ENCODE measurements at places on chromosomes 4 and X. TPM values are rescaled to one million over a fixed set of nuclear protein-coding genes. Genes with fewer than 3 reads are reported as not detected.

DNA sequence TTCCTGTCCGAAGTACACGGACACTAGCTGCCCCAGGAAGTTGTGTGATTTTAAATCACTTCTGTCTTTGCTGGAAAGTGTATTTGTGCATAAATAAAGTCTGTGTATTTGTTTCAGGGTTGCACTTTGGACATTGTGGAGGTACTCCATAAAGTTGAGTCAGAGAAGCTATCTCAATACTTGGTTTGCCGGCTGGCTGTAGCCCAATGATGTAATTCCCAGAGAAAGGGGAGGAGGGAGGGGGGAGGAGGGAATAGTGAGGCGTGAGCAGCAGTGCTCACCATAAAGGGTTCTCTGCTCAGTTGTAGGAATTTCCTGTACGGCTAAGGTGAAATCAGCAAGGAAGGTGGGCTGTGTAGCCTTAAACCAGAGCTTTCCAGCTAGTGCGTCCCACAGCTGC, 7.5 kb downstream of the APEX2 start:
- H3K36me3 ChIP-seq: peaks cover 8% of the 10 kb centered on the region
- no peaks in the 10 kb centered on the region for H3K4me1 ChIP-seq
- no peak for DNase-seq
- no peaks in the 10 kb centered on the region for H3K27me3 ChIP-seq
- no peak overlapping the region for H3K27ac ChIP-seq

GRCh38 chr4:687048-687970, 1.6 kb downstream of the SLC49A3 start:
- no peak overlapping the region for H3K4me3 ChIP-seq
- H3K27me3 ChIP-seq: no peaks in the 10 kb centered on the region
- no peaks in the 10 kb centered on the region for H3K36me3 ChIP-seq
- no peak overlapping the region for H3K27ac ChIP-seq
- no peak for DNase-seq

The NOX1 gene
- polyA plus RNA-seq: not detected

DNA sequence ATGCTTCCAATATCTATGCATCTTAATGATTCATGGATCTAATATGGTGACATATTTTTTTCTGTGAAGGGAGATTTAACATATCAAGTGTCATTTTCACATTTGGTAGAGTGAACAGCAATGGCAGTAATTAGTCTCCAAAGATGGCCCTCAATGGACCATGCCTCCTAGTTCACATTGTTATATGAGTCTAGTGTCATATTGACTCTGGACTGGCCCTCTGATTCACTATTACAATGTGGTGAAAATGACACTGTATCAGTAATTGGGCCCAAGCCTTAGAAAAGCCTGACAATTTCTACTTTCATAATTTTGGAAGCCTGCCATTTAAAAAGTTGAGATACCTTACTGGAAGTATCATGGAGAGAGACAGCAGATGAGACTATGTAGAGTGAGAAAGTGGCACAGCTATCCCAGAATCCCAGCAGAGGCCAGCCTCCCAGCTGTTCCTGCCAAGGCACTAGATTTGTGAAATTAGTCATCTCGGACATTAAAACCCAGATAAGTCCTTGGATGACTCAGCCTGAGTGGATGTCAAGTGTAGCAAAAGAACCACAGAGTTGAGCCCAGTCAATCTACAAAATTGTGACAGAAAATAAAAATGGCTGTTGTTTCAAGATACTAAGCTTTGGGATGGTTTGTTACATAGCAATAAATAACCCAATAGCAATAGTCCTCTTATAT, 68.4 kb downstream of the ARHGEF38 start:
- H3K4me3 ChIP-seq: no peak overlapping the region
- H3K27me3 ChIP-seq: no peaks in the 10 kb centered on the region
- no peaks in the 10 kb centered on the region for H3K4me1 ChIP-seq
- H3K36me3 ChIP-seq: no peaks in the 10 kb centered on the region

DNA sequence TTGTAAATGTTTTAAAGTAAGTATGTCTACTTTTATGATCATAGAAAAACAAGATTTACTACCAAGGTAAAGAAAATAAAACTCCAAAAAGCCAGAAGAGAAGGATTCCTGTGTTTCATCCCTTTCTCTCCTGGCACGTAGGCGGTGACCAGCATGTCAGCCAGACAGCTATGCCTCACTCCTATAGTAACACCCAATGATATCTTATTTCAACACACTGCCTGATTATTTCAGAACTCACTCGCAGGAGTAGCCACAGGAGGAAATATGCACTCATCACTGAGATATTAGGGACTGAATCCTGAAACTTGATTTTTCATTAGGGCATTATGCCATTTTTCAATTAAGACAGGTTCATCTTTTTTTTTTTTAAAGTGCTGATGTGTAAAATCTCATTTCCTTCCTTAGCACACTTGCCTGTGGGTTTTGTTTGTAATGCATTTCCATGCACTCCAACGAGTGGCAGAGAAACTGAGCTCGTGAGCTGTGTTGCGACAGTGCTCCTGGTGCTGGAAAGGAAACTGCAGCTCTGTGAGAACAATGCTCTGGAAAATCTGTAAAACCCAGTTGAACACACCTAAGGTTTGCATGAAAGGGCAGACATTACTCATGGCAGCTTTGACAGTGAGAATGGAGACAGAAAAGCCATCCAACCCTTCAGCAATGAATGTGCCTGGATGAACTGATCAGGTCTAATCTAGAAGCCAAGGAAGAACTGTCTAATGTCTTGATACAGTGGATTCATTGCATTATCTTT, 18.2 kb downstream of the RAI2 start:
- DNase-seq: no peak
- no peak overlapping the region for H3K4me3 ChIP-seq
- no peak overlapping the region for H3K27ac ChIP-seq

- no peaks in the 10 kb centered on the region for H3K27me3 ChIP-seq
- no peak overlapping the region for H3K4me3 ChIP-seq
- H3K36me3 ChIP-seq: no peaks in the 10 kb centered on the region
Measured at GRCh38 chrX:68868902-68869800, 40.3 kb downstream of the EFNB1 start.

DNA sequence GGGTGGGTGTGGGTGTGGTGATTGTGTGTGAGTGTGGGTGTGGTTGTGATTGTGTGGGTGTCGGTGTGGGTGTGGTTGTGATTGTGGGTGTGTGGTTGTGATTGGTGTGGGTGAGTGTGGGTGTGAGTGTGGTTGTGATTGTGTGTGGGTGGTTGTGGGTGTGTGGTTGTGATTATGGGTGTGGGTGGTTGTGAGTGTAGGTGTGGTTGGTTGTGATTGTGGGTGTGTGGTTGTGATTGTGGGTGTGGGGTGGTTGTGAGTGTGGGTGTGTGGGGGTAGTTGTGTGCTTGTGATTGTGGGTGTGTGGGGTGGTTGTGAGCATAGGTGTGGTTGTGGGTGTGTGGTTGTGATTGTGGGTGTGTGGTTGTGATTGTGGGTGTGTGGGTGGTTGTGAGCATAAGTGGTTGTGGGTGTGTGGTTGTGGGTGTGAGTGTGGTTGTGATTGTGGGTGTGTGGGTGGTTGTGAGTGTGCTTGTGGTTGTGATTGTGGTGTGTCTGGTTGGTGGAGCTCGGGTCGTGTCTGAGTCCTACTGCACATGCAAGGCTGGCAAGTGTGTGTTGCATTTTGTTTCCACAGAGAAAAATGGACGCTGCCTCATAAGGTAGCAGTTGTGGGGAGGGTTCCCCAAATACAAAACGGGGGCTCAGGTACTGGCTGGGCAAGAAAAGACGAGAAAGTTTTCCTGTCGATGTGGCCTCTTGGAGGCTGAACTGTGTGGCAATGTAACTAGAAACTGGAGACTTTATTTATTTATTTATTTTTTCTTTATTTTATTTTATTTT, 116.7 kb downstream of the UBE2K start:
- DNase-seq: peak; percentile 35
- no peaks in the 10 kb centered on the region for H3K27me3 ChIP-seq
- H3K27ac ChIP-seq: no peak overlapping the region
- H3K4me3 ChIP-seq: no peak overlapping the region

DNA sequence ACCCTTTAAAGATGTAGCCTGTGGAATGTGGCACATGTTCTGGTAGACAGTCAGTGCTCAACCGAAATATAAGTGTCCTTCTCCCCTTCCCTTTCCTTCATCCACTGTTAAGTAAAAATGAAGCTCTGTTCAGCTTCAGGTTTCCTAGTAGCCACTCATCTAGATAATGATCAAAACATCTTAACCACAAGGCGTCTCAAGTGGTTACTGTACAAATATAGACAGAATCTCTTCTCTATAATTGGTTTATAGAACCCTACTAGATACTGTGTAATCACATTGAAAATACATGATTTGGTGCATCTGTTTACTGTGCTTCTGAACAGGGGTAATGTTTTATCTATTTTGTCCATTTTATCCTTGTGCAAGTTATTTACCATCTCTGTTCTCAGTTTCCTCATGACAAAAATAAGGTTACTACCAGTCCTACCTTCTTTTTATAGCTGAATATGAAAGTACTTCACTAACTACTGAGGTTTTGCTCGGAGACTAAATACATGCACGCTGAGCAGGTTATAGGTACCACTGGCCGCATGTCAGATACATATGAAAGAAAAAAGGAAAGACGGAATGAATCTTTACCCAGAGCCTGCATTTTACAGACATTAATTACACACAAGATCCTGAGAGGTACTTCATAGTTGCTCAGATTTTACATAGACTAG, 20.3 kb upstream of the SLC25A4 start:
- H3K27ac ChIP-seq: no peak overlapping the region
- H3K4me1 ChIP-seq: peaks cover 10% of the 10 kb centered on the region
- no peak overlapping the region for H3K4me3 ChIP-seq

The NUDT10 gene
- polyA plus RNA-seq: not detected

GRCh38 chrX:97766501-97767095, 882.9 kb downstream of the RPA4 start:
- H3K27ac ChIP-seq: no peak overlapping the region
- no peak for DNase-seq
- H3K36me3 ChIP-seq: no peaks in the 10 kb centered on the region
- H3K4me3 ChIP-seq: no peak overlapping the region

The PDHA1 gene
- polyA plus RNA-seq: 75.4 TPM

- no peaks in the 10 kb centered on the region for H3K36me3 ChIP-seq
- peak; percentile 78 for DNase-seq
- peak overlapping the region; percentile 69 for H3K4me3 ChIP-seq
- H3K4me1 ChIP-seq: peaks cover 22% of the 10 kb centered on the region
- peak overlapping the region; percentile 75 for H3K27ac ChIP-seq
- H3K27me3 ChIP-seq: no peaks in the 10 kb centered on the region
Measured at GRCh38 chr4:37977471-37978247, 17.5 kb downstream of the PTTG2 start.

DNA sequence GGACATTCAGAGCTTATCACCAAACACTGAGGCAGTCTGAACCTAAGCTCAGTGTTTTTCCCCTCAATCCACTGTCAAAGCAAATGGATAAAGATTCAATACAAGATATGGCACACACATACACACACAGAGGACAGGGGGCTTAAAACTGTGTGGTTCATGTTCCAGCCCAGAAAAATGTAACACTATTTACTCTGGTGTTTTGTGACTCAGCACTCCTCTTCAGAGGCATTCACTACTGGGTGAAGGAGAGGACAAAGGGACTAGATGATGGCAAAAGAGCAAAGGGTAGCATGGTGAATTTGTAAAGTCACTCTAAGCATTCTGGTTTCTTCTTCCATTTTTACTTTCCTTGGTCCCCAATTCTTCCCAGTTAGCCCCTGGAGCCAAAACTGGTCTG, 120.3 kb downstream of the ARHGEF9 start:
- no peaks in the 10 kb centered on the region for H3K4me1 ChIP-seq
- H3K27ac ChIP-seq: no peak overlapping the region
- H3K36me3 ChIP-seq: peaks cover 3% of the 10 kb centered on the region
- no peaks in the 10 kb centered on the region for H3K27me3 ChIP-seq
- no peak overlapping the region for H3K4me3 ChIP-seq

GRCh38 chrX:132231587-132231986, 12.3 kb upstream of the RAP2C start:
- H3K36me3 ChIP-seq: no peaks in the 10 kb centered on the region
- H3K4me3 ChIP-seq: no peak overlapping the region
- no peak overlapping the region for H3K27ac ChIP-seq
- no peak for DNase-seq
- H3K4me1 ChIP-seq: no peaks in the 10 kb centered on the region

The MAGEA8 gene
- polyA plus RNA-seq: not detected

The NAT8L gene
- polyA plus RNA-seq: not detected

The GBA3 gene
- not detected for polyA plus RNA-seq

The ASMT gene
- 1.0 TPM for polyA plus RNA-seq

The TMEM154 gene
- polyA plus RNA-seq: 46.7 TPM

GRCh38 chr4:124868495-124868894, 156.0 kb upstream of the ANKRD50 start:
- H3K4me1 ChIP-seq: no peaks in the 10 kb centered on the region
- no peaks in the 10 kb centered on the region for H3K27me3 ChIP-seq
- DNase-seq: no peak
- H3K4me3 ChIP-seq: no peak overlapping the region
- H3K27ac ChIP-seq: no peak overlapping the region

The FRMD7 gene
- not detected for polyA plus RNA-seq

The PLAC1 gene
- polyA plus RNA-seq: not detected

The LNX1 gene
- 0.78 TPM for polyA plus RNA-seq

GRCh38 chr4:167021545-167022155, 212.6 kb downstream of the SPOCK3 start:
- H3K4me1 ChIP-seq: no peaks in the 10 kb centered on the region
- H3K4me3 ChIP-seq: no peak overlapping the region
- peak; percentile 1 for DNase-seq

The LGI2 gene
- not detected for polyA plus RNA-seq
